ENCODE measurements at places on chromosomes 16 and 17.

DNA sequence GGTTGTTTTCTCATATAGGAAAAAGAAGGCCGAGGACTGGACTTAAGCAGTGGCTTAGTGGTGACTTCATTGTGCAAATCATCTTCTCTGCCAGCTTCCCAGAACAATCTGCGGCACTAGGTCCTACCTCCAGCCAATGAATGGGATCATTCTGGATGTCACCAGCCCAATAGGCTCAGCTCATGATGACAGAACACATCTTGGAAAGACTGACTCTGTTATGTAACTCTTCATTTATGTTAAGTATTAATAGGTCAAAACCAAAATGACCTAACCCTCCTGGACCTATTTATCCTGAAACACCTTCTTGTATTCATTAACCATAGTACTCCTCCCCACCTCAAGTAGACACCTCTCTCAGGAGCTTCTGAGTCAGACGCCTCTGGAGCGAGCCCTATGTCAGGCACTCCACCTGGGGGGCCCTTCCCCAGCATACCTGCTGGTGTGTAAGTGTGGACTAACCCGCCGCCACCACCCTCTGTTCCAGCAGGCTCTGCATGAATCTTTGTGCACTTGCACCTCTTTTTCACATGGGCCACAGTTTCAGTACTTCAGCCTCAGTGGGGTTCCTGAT, 7.2 kb downstream of the ARL2BP start:
- no peak for DNase-seq

GRCh38 chr17:62755141-62755851, 52.8 kb downstream of the MARCHF10 start:
- DNase-seq: no peak

DNA sequence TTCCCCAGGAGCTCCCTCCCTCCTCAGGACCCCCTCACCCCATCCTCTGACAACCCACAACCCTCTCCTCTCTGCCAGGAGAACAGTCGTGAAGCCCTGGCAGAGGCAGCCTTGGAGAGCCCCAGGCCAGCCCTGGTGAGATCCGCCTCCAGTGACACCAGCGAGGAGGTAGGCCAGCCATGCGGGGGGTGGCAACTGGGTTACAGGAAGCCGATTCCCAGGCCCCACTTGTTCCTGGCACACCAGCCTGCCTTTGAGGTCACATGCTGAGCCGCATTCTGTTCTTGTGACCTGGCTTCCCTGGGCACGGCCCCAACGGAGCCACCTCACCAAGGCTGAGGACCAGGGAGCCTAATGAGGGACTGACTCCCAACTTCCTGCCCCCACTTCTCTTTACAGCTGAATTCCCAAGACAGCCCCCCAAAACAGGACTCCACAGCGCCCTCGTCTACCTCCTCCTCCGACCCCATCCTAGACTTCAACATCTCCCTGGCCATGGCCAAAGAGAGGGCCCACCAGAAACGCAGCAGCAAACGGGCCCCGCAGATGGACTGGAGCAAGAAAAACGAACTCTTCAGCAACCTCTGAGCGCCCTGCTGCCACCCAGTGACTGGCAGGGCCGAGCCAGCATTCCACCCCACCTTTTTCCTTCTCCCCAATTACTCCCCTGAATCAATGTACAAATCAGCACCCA, 7.9 kb downstream of the NAT9 start:
- DNase-seq: no peak

- no peak for DNase-seq
Observed at GRCh38 chr16:74078511-74079231, 217.9 kb upstream of the PSMD7 start.

DNA sequence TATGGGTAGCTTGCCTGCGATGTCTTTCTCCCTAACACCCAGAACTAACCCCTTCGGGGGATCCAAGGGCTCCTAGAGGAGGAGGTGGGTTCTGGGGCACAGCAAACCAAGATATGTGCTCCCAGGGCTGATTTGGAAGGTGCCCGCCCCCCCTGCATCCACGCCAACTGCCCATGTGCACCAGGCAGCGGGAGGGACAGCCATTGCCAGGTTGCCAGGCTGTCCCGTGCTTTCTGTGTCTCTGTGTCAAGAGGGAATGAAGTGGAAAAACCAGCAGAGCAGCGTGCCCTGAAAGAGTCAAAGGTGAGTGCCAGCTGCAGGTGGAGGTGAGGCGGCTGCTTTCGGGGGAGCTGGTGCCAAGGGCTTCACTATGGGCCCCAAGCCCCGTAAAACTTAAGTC, 6.4 kb downstream of the TEKT5 start:
- DNase-seq: no peak

DNA sequence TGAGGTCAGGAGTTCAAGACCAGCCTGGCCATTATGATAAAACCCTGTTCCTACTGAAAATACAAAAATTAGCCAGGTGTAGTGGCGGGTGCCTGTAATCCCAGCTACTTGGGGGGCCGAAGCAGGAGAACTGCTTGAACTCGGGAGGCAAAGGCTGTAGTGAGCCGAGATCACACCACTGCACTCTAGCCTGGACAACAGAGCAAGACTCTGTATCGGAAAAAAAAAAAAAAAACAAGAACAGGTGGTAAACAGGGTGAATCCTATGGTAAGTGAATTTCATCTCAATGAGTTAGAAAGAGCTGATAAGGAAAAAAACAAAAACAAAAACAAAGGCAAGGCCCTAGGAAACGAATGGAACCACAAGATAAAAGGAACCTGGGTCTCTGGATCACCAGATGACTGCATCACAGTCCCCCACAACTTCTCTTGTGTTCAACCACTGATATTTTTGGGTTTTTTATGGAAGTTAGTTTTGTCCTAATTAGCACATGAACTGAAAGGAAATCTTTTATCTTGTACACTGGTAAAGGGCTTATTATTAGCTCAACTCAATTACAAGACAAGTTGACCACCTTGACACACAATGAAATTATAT, 21.0 kb downstream of the GLG1 start:
- DNase-seq: no peak

- peak; percentile 56 for DNase-seq
Observed at GRCh38 chr16:27317738-27318391, 4.1 kb downstream of the IL4R start.

- no peak for DNase-seq
Observed at GRCh38 chr17:42475835-42476234, 17.2 kb downstream of the ATP6V0A1 start.

DNA sequence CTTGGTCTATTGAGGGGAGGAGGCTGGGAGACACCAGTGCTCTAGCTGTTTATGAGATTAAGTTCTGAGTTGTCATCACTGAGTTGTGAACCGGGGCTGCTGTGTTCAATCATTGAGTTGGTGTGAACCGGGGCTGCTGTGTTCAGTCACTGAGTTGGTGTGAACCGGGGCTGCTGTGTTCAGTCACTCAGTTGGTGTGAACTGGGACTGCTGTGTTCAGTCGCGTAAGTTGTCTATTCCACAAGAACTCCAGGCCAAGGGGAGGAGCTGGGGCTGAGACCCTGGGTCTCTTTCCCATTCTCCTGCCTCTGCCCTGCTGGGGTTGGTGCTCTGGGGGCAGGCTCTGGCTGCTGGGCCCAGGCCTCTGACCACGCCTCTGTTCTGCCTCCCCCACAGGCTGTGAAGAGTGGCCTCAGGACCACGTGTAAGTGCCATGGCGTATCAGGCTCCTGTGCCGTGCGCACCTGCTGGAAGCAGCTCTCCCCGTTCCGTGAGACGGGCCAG, 24.5 kb downstream of the WNT9B start:
- no peak for DNase-seq

DNA sequence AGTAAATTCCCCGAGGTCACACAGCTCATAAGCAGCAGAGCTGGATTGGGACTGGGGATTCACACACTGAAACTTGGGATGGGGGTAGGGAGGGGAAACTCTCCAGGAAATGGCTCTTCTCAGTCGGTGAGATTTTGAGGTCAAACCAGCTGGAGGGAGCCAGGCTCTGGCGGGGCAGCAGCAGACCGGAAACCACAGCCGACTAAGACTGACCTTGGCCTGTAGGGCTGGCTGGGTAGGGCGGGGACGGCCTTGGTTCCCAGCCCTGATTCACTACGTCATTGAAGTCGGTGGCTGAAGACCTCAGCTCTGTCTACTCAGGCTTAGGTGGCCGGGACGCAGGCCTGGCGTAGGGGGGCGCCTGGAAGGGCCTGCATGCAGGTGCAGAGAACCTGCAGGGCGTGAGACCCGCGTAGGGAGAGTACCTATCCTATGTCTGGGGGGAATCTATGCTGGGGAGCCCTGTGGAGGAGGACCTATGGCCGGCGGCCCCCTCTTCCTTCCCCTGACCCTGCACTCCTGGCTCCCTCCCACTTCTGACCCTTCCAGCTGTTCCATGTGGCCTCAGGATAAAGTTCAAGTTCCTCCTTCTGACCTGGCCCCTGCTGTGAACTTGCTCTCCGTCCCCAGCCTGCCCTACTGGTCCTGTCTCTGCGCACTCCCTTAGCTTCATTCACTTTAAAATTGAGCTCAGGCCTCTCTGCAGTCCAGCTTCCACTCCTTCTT, 11.9 kb upstream of the SLC4A1 start:
- DNase-seq: no peak

DNA sequence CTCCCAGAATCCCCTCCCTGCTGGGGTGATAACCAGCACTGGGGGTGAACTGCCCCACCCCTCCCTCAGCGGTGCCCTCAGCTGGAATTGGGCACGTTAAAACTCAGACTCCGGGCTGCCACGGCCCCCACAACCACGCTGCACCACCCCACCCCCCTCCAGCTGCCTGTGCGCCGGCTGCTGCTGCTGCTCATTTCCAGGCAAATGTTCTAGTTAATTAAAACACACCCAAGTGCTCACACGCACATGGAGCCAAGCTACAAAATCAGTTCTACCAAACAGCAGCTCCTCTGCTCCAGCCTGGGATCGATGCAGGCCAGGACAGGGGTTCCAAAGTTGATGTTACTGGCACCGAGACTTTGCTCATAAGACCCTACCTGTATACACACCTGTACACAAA, 180.5 kb downstream of the ZNF423 start:
- DNase-seq: no peak

- DNase-seq: no peak
Observed at GRCh38 chr17:77472468-77473310, 331.9 kb downstream of the SEC14L1 start.

- no peak for DNase-seq
Observed at GRCh38 chr17:70702683-70703255, 533.4 kb downstream of the KCNJ2 start.

DNA sequence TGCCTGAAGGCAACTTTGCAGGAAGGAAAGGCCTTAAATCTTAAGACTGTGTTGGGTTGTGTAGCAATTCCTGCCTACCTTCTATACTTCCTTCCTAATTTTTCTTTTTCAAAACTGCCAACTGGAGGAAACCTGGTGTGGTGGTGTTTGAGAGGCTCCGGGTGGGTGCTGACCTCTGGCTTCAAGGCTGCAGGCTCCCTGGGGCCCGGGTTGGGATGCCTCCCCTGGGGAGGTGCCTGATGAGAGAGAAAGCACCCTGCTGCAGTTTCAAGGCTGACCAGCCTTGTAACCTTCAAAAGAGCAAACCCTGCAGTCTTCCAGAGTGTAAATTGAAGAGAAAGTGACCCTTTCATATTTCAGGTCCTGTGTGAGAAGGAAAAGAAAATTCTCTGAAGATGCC, 55.9 kb downstream of the MSI2 start:
- DNase-seq: no peak

DNA sequence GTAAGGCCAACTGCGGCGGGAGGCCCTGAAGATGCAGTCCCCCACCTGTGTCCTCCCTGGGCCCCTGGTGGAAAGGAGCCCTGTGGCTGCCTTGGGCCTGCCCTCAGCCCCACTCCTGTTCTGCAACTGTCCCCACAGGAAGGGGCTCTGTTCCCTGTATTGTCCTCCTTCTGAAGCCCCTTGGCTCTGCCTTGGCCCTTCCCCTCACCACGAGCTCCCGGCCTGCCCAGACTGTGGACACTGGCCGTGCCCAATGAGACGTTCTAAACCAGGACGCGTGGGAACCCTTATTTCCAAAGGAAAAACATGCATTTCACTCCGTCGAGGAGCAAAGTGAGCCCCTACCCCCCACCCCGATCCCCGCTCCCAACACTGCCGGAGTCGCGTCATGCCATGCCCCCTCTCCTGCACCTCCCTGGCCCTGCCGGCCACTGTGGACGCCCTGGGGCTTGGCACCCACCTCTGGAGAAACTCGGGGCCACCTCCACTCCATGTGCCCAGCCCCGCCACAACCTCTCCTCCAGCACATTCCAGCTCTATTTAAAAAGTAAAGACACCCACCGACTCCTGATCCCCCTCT, 13.5 kb upstream of the PNPO start:
- no peak for DNase-seq

GRCh38 chr16:3856367-3857141, 24.0 kb downstream of the CREBBP start:
- DNase-seq: no peak

- DNase-seq: no peak
Observed at GRCh38 chr17:20073055-20073979, 64.2 kb downstream of the SPECC1 start.

DNA sequence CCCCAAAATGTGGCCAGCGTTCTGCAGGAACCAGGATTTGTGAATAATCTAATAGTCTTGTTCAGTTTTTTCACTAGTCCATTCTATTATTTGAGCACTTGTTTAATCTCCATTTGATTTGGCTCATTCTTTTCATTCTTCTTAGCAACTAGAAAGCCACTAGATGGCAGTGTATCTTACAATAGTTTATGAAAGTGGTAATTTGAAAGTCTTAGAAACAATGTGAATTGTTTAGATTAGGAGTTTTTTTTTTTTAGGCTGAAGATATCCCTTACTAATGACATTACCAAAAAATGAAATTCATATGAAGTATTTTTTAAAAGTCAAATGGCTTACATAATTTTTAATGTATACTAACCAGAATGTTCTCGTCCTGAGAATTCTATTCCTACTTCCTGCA, 6.7 kb downstream of the ERI2 start:
- DNase-seq: no peak

DNA sequence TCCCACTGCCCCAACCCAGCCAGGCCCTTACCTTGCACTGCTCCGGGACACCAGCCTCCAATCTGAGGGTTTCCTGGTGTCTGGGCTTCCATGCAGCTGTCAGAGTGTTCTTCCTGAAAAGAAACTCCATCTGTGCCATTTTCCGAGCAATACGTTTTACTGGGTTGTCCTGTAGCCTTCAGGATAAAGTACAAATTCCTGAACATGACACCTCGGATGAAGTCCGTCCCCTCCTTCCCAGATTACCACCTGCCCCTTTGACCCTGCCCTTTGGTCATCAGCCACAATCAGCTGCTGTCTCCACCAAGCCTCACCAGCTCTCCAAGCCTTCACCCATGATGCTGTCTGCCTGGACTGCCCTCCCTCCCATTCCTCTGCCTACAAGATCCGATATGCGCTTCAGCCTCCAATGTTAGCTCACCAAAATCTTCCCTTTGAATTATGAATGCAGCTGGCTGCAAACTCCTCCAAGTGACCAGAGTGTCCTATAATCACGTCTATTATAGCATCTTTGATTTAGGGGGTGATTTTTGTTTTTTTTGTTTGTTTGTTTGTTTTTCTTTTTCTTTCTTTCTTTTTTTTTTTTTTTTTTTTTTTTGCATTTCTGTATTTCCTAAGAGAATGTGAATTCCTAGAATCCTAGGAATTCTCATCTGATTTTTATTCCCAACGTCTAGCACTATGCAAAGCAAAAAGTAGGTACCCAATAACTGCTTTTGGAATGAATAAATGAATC, 60.6 kb upstream of the KIFC3 start:
- no peak for DNase-seq

All from stimulated activated CD4-positive, alpha-beta T cell treated with anti-CD3 and anti-CD28 coated beads, TNF-alpha, amount 100 ng/mL, for 24 hours (primary cell).